ENCODE measurements at places on chromosomes 6 and 20.

DNA sequence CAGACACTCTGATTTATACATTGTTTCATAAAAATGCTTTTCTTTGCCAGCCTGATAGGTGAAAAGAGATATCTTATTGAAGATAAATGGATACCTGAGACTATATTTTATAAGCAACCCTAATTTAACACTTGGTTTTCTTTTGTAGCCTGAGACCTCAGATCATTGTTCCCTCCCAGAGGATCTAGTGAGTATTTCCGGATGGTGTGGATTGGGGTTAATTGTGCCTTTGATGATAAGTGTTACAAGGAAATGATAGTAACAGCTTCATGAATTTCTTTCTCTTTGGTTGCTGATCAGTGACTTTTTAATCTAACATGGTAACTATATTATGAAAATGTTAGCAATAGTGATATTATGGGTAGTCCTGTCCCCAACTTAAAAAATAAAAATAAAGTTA lies 30.4 kb downstream of the KDM1B start:
- no peak overlapping the region for H3K4me3 ChIP-seq
- peaks cover 26% of the 10 kb centered on the region for H3K36me3 ChIP-seq
- no peak for DNase-seq
- peaks cover 22% of the 10 kb centered on the region for H3K4me1 ChIP-seq
- H3K27me3 ChIP-seq: no peaks in the 10 kb centered on the region

DNA sequence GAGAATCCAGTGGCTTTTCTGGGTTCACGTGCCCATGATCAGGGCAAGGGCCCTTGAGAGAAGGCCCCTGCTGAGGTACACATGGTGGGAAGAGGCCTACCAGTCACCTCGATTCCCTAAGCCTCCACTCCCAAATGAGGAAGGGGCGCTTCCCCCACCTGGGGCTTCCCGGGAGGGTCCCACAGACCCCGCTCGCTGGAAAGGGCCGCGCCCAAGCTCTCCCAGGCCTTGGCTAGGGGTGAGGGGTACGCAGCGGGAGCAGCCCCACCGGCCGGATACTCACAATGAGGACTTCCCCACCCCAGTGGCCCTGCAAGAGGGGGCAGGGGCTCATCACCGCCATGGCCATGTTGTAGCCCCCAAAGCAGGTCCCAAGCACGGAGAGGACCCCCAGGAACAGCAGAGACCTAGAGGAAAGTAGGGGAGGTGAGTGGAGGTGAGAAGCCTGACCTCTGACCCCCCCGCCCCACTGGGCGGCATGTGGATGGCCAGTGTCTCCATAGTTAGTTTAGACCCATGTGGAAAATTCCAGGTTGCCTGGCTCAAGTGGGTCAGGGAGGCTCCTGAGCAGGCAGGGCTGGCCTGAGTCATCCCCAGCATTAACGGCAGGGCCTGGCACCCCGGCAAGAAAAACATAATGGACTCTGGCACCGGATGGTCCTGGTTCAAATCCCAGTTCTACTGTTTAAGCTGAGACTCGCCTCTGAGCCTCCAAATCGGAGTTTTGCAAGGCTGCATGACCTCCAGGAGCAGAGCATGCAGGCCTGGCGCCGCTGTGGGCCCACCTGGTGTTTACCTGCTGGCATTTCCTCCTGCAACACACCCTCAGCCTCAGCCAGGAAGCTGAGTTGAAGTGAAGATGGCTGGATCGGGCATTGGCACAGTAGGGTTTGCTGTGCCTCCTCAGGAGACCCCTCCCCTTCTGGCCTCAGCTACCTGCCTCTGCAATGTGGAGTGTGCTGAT lies 6.6 kb downstream of the SLC52A3 start:
- no peaks in the 10 kb centered on the region for H3K36me3 ChIP-seq
- no peak overlapping the region for H3K4me3 ChIP-seq
- H3K27me3 ChIP-seq: peaks cover 13% of the 10 kb centered on the region
- no peak for DNase-seq
- no peak overlapping the region for H3K27ac ChIP-seq
- peaks cover 15% of the 10 kb centered on the region for H3K4me1 ChIP-seq

DNA sequence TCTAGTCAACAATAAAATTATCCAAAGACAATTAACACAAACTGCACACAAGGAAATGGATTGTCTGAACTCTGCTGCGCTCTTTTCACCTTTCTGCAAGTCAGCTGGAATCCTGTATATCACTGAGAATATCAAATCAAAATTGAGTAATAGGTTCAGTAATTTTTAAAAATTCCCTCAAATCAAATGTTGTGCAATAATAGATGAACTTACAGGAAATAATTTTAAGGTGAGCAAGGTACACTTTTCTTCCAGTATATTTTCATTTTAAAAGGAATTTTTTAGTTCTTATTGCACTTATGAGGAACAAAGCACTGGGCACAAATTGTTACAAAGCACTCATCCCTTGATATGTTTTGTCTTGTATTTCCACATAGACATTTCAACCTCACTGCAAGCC lies 1.2 kb downstream of the SAYSD1 start:
- peaks cover 15% of the 10 kb centered on the region for H3K36me3 ChIP-seq
- H3K4me1 ChIP-seq: peaks cover 74% of the 10 kb centered on the region
- H3K27ac ChIP-seq: peak overlapping the region; percentile 94
- H3K4me3 ChIP-seq: peak overlapping the region; percentile 88
- DNase-seq: no peak
- no peaks in the 10 kb centered on the region for H3K27me3 ChIP-seq

DNA sequence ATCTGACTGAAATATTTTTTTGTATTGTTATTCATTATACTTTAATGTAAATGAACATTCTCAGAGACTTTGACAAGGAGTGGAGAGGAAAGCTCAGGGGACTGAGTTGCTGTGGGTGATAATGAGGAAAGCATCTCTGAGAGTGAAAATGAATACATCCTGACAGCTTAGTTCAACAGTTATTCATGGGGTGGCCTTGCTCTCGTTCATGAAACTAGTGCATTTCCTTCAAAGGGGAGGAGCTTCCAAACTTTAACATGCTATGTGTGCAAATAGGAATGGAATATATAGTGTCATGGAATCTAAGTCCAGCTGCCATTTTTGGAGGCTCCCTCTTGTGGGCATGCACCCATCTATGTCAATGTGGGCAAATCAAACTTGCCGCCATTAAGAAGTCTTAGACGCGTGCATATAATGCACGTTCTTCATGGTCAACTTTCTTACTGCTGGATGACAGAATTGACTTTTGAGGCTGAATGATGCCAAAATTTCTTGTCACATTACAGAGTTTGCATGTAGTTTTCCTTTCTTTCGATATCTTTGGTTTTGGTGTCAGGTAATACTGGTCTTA lies 124.3 kb upstream of the TMEM170B start:
- DNase-seq: no peak
- no peaks in the 10 kb centered on the region for H3K27me3 ChIP-seq
- H3K4me1 ChIP-seq: peaks cover 67% of the 10 kb centered on the region
- peak overlapping the region; percentile 70 for H3K27ac ChIP-seq
- H3K4me3 ChIP-seq: peak overlapping the region; percentile 18

DNA sequence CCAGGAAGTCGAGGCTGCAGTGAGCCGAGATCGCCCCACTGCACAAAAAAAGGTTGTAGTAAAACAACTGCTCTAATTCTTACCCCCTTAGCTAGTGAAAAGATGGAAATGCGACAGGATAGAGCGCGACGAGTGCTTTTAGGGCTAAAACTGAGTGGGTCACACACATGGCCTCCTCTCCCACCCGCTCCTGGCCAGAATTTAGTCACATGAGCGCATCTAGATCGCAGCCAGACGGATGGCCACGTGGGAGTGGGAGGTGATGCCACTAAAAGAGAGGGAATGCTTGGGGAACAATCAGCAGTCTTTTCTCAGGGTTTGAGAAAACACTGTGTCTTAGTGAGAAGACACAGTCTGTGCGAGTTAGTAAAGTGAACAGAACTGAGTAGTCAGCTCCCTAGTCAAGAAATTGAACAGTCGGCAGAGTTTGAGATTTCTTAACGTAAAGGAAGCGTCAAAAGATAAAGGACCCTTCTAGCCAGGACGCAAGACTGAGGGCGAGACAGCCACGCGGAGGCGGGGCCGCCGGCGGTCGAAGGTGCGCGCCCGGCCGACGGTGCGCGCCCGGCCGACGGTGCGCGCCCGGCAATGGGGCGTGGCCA lies 664 bp upstream of the ACTR5 start:
- peak overlapping the region; percentile 96 for H3K27ac ChIP-seq
- no peaks in the 10 kb centered on the region for H3K27me3 ChIP-seq
- peaks cover 22% of the 10 kb centered on the region for H3K4me1 ChIP-seq
- peaks cover 8% of the 10 kb centered on the region for H3K36me3 ChIP-seq
- peak overlapping the region; percentile 91 for H3K4me3 ChIP-seq

GRCh38 chr20:38092260-38092857 lies 58.8 kb downstream of the RPRD1B start:
- H3K4me3 ChIP-seq: no peak overlapping the region
- no peak overlapping the region for H3K27ac ChIP-seq
- DNase-seq: no peak
- no peaks in the 10 kb centered on the region for H3K27me3 ChIP-seq

DNA sequence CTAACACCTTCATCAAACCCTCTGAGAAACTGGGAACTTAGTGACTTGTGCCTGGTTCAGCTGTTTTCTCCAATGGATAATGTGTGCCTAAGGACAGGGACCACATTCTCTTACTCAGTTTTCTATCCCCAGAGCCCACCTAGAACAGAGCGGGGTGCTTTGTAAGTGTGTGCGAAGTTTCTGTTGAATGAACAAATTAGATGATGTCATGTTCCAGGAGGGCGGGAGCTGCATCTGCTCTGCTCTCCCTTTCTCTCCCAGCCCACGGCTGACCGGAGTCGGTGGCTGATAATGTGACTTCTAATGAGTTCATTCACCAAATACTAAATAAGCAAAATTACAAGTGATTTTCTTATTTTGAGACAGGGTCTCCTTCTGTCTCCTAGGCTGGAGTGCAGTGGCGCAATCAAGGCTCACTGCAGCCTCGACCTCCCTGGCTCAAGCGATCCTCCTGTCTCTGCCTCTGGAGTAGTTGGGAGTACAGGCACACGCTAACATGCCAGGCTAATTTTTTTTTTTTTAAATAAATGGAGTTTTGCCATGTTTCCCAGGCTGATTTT lies 60.7 kb upstream of the FNDC1 start:
- no peaks in the 10 kb centered on the region for H3K27me3 ChIP-seq
- peak overlapping the region; percentile 93 for H3K27ac ChIP-seq
- no peaks in the 10 kb centered on the region for H3K36me3 ChIP-seq
- H3K4me1 ChIP-seq: peaks cover 70% of the 10 kb centered on the region

GRCh38 chr6:99091985-99092384 lies 144.2 kb upstream of the FBXL4 start:
- H3K27ac ChIP-seq: no peak overlapping the region
- H3K4me3 ChIP-seq: no peak overlapping the region
- no peaks in the 10 kb centered on the region for H3K4me1 ChIP-seq
- peaks cover 30% of the 10 kb centered on the region for H3K27me3 ChIP-seq
- no peaks in the 10 kb centered on the region for H3K36me3 ChIP-seq
- DNase-seq: no peak

GRCh38 chr6:137875606-137876005 lies 8.5 kb downstream of the TNFAIP3 start:
- H3K36me3 ChIP-seq: peaks cover 100% of the 10 kb centered on the region
- peak overlapping the region; percentile 94 for H3K27ac ChIP-seq
- peak overlapping the region; percentile 93 for H3K4me3 ChIP-seq
- H3K4me1 ChIP-seq: peaks cover 78% of the 10 kb centered on the region
- no peak for DNase-seq

- no peaks in the 10 kb centered on the region for H3K27me3 ChIP-seq
- H3K27ac ChIP-seq: peak overlapping the region; percentile 5
- DNase-seq: no peak
- no peak overlapping the region for H3K4me3 ChIP-seq
Measured at GRCh38 chr6:127932708-127933107, 31.9 kb upstream of the THEMIS start.

DNA sequence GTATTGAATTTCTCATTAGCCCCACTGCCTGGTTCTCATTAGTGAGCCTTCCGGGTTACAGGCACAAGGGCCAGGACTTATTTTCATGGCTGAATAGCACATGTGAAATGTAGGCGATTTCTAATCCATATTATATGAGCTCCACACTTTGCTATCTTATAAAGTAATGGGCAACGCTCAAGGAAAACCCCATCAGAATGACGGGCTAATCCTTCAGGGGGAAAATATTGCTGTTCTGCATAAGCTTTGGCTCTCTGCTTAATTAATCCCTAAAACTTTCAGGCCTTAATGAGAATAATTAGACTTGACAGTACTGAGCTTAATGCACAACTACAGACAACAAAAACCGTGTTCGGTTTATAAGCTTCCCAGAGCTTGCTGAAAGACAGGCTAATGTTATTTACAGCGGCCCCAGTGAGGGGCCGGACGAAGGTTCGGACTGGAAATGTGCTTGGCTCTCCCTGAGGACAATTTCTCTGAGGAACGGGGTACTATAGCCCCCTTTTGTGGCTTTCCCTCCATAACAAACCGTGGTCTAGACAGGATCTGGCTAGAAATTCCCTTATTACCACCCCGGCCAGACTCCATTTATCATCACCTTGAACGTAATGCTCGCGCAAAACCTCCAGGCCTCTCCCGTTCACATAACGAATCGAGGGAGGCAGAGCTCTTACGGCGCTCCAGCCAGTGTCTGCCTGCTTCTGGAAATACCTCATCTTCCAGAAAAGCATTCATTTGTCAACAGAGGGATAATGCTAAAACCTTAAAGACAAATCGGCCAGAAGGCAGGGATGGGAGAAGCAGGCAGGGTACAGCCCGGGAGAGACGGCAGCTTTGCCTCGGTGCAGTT lies 164.5 kb downstream of the CD83 start:
- H3K36me3 ChIP-seq: no peaks in the 10 kb centered on the region
- peaks cover 14% of the 10 kb centered on the region for H3K4me1 ChIP-seq
- no peak for DNase-seq

DNA sequence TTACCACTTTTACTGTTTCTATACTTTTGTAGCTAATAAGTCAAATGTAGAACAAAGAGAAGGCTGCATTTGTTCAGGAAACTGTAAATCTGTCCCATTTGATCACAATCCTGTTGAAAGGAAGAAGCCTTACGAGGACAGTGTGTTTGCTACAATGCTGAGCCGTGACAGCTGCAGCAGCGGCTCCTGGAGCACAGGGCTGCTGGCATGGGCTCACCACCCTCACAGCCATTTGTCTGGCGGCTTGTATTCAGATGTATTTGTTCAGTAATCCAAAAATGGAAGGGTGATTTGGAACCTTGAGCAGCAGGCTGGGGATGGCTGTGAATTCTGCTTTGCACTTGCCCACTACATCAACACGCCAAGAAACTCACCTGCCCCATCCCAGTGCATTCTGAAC lies 5.7 kb downstream of the TUBB2A start:
- H3K4me1 ChIP-seq: peaks cover 4% of the 10 kb centered on the region
- peaks cover 3% of the 10 kb centered on the region for H3K36me3 ChIP-seq
- H3K4me3 ChIP-seq: no peak overlapping the region
- no peak overlapping the region for H3K27ac ChIP-seq

GRCh38 chr6:6683969-6684833 lies 95.7 kb downstream of the LY86 start:
- peaks cover 7% of the 10 kb centered on the region for H3K27me3 ChIP-seq
- H3K27ac ChIP-seq: peak overlapping the region; percentile 79
- peak; percentile 14 for DNase-seq
- no peaks in the 10 kb centered on the region for H3K36me3 ChIP-seq

GRCh38 chr20:56943946-56944945 lies 315.1 kb downstream of the TFAP2C start:
- H3K4me3 ChIP-seq: no peak overlapping the region
- no peak overlapping the region for H3K27ac ChIP-seq
- H3K36me3 ChIP-seq: no peaks in the 10 kb centered on the region
- DNase-seq: no peak

GRCh38 chr6:63928613-63929012 lies 293.0 kb downstream of the PHF3 start:
- H3K36me3 ChIP-seq: no peaks in the 10 kb centered on the region
- DNase-seq: no peak

- H3K27ac ChIP-seq: no peak overlapping the region
- H3K4me1 ChIP-seq: no peaks in the 10 kb centered on the region
- no peaks in the 10 kb centered on the region for H3K36me3 ChIP-seq
- DNase-seq: no peak
- H3K27me3 ChIP-seq: peaks cover 13% of the 10 kb centered on the region
Measured at GRCh38 chr20:38187517-38187916, 22.4 kb upstream of the TGM2 start.
